ENCODE measurements at places on chromosomes 3 and 15.

GRCh38 chr3:170656284-170656683 is 70.4 kb upstream of the SLC7A14 start:
- no peaks in the 10 kb centered on the region for H3K4me1 ChIP-seq
- no peaks in the 10 kb centered on the region for H3K27me3 ChIP-seq
- H3K36me3 ChIP-seq, result no peaks in the 10 kb centered on the region
- DNase-seq, result no peak
- no peak overlapping the region for H3K4me3 ChIP-seq

- DNase-seq, result no peak
- no peak overlapping the region for H3K4me3 ChIP-seq
- no peaks in the 10 kb centered on the region for H3K36me3 ChIP-seq
- H3K27ac ChIP-seq, result no peak overlapping the region
- no peaks in the 10 kb centered on the region for H3K4me1 ChIP-seq
Observed at GRCh38 chr3:173938159-173938558, 540.6 kb downstream of the NLGN1 start.

DNA sequence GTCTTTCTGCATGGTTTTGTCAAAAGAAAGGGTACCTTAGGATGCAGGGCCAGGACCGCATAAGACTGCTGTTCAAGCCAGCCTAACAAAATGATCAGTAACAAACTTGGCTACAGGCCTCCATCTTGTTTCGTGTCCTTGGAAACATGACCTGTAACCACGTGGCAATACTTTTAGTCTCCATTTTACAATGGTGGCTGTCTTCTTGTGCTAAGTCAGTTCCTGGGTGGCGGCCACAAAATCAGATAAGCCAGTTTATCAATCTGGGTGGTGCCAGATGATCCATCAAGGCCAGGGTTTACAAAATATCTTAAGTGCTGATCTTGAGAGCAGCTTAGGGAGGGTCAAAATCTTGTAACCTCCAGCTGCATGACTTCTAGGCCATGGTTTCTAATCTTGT is 57.1 kb upstream of the GK5 start:
- no peak overlapping the region for H3K4me3 ChIP-seq

DNA sequence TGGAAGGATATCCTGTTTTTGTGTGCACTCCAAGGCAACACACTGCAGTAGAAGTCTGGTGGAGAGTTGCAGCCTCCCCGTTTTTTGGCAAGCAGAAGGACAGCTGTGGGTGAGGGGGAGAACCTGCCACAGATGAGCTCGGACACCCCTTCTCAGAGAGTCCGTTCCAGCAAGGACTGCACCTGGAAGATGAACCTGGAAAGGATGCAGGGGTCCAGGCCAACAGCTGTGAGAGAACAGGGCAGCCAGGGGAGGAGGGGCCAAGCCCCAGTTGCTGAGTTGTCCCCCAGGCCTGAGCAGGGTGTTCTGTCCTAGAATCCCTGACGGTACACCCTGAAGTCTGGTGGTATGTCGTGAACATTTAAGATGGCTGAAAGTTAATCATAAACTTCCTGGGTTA is 30.2 kb downstream of the ZXDC start:
- H3K27me3 ChIP-seq, result no peaks in the 10 kb centered on the region
- H3K4me3 ChIP-seq, result no peak overlapping the region
- no peaks in the 10 kb centered on the region for H3K4me1 ChIP-seq
- DNase-seq, result no peak

GRCh38 chr15:84590406-84590805 is 10.4 kb upstream of the ZSCAN2 start:
- H3K4me1 ChIP-seq, result peaks cover 3% of the 10 kb centered on the region
- peaks cover 1% of the 10 kb centered on the region for H3K27me3 ChIP-seq
- no peaks in the 10 kb centered on the region for H3K36me3 ChIP-seq

GRCh38 chr3:39849992-39850715 is 40.7 kb downstream of the MYRIP start:
- no peaks in the 10 kb centered on the region for H3K36me3 ChIP-seq
- DNase-seq, result no peak
- no peak overlapping the region for H3K27ac ChIP-seq
- H3K4me1 ChIP-seq, result no peaks in the 10 kb centered on the region
- H3K27me3 ChIP-seq, result no peaks in the 10 kb centered on the region
- no peak overlapping the region for H3K4me3 ChIP-seq

GRCh38 chr3:181692311-181693145 is 19.2 kb upstream of the SOX2 start:
- no peaks in the 10 kb centered on the region for H3K4me1 ChIP-seq
- H3K36me3 ChIP-seq, result no peaks in the 10 kb centered on the region
- H3K27ac ChIP-seq, result no peak overlapping the region
- peaks cover 14% of the 10 kb centered on the region for H3K27me3 ChIP-seq
- DNase-seq, result no peak

DNA sequence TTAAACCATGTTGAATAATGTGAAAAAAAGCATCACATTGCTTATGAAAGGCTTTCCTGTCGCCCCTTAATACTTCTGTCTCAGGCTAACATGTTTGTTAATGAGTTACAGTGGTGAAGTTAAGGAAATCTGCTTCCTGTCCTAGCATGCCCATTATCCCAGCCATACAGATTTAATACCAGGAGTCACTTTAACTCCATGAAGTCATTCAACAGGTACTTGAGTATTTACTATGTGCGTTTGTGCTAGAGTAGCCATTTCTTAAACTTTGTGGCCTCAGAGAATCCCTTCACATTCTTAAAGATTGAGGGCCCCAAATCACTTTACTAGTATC is 10.1 kb upstream of the SETD5 start:
- no peaks in the 10 kb centered on the region for H3K4me1 ChIP-seq
- no peak overlapping the region for H3K27ac ChIP-seq
- peaks cover 21% of the 10 kb centered on the region for H3K36me3 ChIP-seq
- no peak overlapping the region for H3K4me3 ChIP-seq
- H3K27me3 ChIP-seq, result no peaks in the 10 kb centered on the region

GRCh38 chr15:80861731-80862170 is 82.6 kb downstream of the CEMIP start:
- no peak for DNase-seq
- no peak overlapping the region for H3K27ac ChIP-seq
- 0 out of 2 replicates have a peak, but pooled peaks cover 1% of the 10 kb centered on the region for H3K27me3 ChIP-seq

DNA sequence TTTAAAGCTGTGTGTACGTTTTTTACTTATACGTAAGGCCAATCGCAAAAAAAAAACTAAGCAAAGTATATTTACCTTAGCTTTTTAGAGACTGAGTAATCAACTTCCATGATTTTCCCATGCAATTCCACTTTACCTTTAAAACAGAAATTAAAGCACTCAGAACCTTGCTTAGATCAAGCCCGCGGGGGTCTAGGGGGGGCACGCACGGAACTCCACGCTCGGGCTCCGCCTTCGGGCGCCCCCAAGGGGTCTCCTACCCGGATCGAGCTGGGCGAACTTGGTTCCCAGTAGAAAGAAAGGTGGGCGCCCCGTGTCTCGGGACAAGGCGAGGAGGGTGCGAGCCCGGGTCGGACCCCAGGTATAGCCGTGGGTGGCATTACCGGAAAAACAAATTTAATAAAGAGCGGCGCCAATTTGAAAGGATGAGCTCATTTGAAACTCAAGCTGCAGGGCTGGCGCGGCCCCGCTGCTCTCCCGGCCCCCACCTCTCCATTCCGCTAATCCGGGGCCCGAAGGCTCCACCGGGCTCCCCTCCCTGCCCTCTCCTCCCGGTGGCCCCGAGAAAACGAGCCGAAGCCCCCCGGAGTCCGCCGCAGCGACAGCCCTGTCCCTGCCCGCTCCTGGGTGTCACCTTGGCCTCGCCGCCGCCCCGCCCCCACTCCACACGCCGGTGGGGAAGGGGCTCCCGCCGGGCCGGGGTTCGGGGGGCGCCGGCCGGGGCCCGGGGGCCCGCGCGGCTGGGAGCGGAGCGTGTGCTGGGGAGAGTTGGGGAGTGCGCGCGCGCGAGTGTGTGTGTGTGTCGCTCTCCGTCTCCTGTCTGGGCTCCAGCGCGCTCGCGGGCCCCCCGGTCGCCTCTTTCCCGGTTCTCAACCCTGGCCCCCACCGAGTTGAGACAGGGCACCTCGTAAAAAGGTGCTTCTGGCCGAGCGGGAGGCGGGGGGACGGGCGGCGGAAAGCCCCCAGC is 1.5 kb downstream of the IGF2BP2 start:
- no peak for DNase-seq
- no peak overlapping the region for H3K27ac ChIP-seq
- peaks cover 5% of the 10 kb centered on the region for H3K4me1 ChIP-seq
- H3K27me3 ChIP-seq, result 0 out of 2 replicates have a peak, but pooled peaks cover 2% of the 10 kb centered on the region
- H3K4me3 ChIP-seq, result peak overlapping the region; percentile 90

DNA sequence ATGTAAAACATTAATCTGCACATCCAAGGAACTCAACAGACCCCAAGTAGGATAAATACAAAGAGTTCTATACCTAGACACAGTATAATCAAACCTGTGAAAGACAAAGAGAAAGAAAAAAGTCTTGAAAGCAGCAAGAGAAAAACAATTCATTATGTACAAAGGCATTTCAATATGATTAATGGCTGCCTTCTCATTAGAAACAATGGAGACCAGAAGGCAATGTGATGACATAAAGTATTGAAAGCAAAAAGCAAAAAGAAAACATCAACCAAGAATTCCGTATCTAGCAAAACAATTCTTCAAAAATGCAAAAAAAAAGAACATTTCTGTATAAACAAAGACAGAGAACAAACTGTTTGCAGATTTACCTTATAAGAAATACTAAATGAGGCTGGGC is 81.1 kb downstream of the XXYLT1 start:
- H3K36me3 ChIP-seq, result no peaks in the 10 kb centered on the region
- no peak overlapping the region for H3K27ac ChIP-seq
- no peaks in the 10 kb centered on the region for H3K27me3 ChIP-seq
- H3K4me1 ChIP-seq, result peaks cover 2% of the 10 kb centered on the region
- H3K4me3 ChIP-seq, result no peak overlapping the region
- no peak for DNase-seq

DNA sequence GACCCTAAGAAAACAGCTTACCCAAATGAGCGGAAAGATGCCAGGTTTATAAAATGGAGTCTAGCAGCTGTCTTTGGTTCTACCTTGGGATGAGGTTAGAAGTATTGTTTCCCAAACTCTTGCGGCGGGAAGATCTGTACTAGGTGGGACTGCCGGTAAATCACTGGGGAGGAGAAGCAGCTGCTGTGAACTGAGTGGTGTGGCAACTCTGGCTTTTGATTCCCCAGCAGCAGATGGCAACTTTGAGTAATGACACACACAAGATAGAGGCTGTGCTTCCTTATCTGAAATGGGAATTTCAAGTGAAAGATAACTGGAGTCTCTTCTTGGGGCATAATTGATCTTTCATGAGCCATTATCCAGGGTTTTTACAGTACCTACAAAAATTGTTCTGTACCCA is 184.9 kb downstream of the ATG7 start:
- H3K4me1 ChIP-seq, result no peaks in the 10 kb centered on the region
- no peaks in the 10 kb centered on the region for H3K36me3 ChIP-seq
- no peak overlapping the region for H3K27ac ChIP-seq
- no peaks in the 10 kb centered on the region for H3K27me3 ChIP-seq

DNA sequence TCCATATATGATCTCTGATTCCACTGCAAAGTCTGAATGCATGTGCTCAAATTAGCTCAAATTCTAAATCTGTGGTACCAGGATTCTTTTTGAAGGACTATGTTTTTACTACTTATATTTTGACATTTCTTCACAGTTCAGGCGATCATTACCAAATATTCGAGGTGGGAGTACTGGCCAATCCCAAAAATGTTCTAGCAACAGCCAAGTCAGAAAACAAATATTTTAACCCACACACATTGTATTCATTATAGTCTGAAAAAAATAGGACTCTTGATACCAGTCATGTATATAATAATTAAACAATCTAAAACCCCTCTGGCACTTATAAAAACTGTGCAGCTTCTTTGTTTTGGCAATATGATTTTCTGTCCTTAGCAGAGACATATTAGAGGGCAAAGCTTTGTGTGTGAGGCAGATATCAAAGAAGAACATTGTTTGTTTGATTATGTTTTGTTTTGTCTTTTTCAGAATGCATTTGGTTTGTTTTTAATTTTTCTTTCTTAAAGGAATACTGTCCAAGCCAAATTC is 37.4 kb downstream of the FGF7 start:
- no peaks in the 10 kb centered on the region for H3K36me3 ChIP-seq
- no peak for DNase-seq
- H3K27me3 ChIP-seq, result no peaks in the 10 kb centered on the region
- no peak overlapping the region for H3K27ac ChIP-seq
- H3K4me3 ChIP-seq, result no peak overlapping the region

DNA sequence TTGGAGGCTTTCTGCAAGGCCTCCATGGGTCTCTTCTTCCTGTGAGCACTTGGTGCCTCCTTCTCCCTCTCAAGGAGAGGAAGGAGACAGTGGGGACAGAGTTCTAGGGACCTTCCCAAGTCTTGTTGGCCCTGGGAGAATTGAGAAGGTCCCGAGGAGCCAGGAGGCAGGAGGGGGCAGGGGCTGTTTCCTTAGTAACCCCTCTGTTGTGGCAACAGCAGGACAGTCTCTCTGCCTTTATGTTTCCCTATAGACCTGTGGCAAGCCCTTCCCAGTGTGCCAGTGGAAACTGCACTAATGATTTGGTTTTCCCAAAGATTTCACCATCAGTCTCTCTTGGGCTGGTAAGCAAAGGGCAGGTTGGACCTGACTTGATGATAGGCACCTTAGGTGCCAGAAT is 87.8 kb upstream of the GALNT15 start:
- no peaks in the 10 kb centered on the region for H3K4me1 ChIP-seq
- H3K36me3 ChIP-seq, result no peaks in the 10 kb centered on the region
- H3K27ac ChIP-seq, result no peak overlapping the region
- no peaks in the 10 kb centered on the region for H3K27me3 ChIP-seq

GRCh38 chr3:157718800-157719199 is 215.6 kb upstream of the VEPH1 start:
- DNase-seq, result no peak
- H3K27me3 ChIP-seq, result no peaks in the 10 kb centered on the region
- no peaks in the 10 kb centered on the region for H3K4me1 ChIP-seq
- no peak overlapping the region for H3K27ac ChIP-seq

DNA sequence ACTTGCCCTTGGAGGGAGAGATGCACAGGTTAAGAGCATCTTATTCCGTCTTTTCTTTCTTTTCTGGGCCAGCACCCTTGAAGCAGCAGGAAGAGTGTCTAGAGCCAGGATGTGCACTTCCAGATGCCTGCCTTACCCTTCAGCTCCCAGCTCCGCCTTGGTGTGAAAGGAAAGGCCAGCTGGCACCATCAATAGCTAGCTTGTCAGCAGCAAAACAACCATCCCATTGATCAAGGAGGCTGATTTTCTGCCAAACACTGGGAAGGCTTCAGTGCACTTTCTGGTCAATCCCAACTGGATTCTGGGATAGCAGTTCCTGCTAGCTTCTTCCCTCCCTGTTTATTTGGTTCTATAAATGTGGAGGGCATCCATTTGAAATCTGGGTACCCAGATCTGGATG is 110.9 kb upstream of the GALNT15 start:
- no peaks in the 10 kb centered on the region for H3K4me1 ChIP-seq
- H3K4me3 ChIP-seq, result no peak overlapping the region
- H3K27me3 ChIP-seq, result no peaks in the 10 kb centered on the region
- H3K27ac ChIP-seq, result no peak overlapping the region
- no peaks in the 10 kb centered on the region for H3K36me3 ChIP-seq

- DNase-seq, result no peak
- no peaks in the 10 kb centered on the region for H3K4me1 ChIP-seq
- no peak overlapping the region for H3K27ac ChIP-seq
Observed at GRCh38 chr3:71072287-71072686, 511.2 kb downstream of the FOXP1 start.

Data from iPS DF 6.9 (cell line).